ENCODE measurements at places on chromosomes 6 and 20.

- no peak for DNase-seq
These were observed 51.6 kb upstream of the GTSF1L start for GRCh38 chr20:43778375-43778774.

DNA sequence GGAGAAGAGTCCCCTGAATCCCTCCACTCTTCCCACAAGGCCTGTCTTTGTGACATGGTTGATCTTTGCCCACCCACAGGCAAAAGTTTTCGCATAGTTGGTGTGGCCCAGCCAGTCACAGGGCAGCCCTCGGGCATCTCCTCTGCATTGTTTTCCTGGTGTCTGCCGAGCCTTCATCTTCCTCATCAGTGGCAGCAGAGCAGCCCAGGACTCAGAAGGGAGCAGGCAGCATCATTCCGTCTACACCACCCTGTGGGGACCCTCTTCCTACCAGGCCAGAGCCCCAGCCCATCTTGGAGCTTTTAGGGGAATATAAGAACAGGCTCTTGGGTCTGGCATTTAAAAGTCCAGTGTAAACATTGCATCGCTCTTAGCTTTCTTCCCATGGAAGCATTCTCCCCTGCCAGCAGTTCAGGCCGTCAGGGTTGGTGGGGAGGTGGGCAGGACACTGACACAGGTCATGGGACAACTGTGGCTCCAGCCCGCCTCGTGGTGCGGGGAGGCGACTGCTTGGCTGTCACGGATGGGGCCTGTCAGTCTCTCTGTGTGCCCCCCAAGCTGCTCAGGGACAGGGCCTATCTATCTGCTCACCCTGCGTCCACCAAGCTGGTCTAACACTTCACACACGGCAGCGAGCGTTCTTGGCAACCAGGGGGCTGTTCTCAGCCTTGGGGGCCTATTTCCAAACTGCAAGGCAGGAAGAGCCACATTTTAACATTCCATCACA lies 38.3 kb downstream of the PDRG1 start:
- DNase-seq = no peak

- DNase-seq = no peak
These were observed 183.2 kb downstream of the SIM1 start for GRCh38 chr6:100281471-100281901.

GRCh38 chr6:35468980-35469750 lies 964 bp downstream of the RPL10A start:
- no peak for DNase-seq

GRCh38 chr20:50296450-50297375 lies 106.1 kb downstream of the CEBPB start:
- no peak for DNase-seq

- DNase-seq = no peak
These were observed 105.4 kb upstream of the RIN2 start for GRCh38 chr20:19652591-19653026.

DNA sequence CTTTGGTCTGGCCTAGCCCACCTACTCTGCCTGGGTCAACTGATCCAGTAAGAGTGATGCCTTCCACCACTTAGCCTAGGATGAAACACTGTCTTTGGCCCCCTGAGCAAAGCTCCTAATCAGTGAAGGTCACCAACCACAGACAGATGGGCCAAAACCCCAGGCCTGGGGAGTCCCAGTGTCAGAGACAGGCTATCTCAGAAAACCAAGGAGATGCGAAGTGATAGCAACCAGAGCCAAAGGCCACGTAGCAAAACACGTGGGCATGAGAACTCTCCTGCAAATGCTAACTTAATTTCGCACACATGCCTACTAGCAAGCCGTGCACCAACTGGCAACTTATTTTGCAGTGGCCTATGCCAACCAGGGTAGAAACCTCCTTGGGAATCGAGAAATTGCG lies 29.1 kb downstream of the AGPAT4 start:
- DNase-seq = no peak

- no peak for DNase-seq
These were observed 2.2 kb downstream of the NOL4L start for GRCh38 chr20:32582659-32583580.

- DNase-seq = no peak
These were observed 391.8 kb downstream of the ARHGAP18 start for GRCh38 chr6:129317931-129318820.

DNA sequence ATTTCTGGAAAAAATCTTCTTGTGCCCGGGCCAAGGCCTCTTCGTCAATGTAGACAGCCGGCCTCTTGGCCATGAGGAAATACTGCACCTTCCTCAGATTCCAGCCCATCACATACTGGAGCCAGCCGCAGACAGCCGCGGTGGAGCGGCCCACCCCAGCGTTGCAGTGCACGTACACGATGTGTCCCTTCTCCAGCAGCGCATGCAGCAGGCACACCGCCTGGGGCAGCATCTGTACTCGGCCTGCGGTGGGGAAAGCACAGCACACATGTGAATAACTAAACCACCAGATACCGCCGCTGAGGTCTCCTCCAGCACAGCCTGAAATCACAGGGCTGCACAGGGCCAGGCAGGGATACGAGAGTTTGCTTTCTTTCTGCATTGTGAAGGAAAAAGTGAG lies 107.9 kb downstream of the EPM2A start:
- DNase-seq = no peak

- DNase-seq = peak; percentile 45
These were observed 49.3 kb upstream of the MYL9 start for GRCh38 chr20:36491901-36492617.

DNA sequence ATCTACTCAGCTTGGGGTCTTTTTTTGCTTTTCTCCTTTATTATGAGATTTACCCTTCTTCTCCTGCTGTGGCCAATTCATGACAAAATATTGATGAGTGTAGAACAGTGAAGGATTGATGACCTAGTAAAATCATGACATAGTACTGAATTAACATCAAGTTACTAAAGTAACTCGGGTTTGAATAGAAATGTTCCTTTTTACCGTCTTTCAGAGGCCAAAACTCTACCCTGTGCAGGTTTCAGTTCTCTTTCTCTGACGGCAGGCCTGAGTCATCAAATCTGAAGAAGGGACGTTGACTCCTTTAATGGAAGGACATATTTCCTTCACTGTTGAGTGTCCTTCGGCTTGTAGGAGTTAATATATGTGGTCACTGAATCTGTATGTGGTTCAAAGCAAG lies 80.7 kb downstream of the RREB1 start:
- DNase-seq = peak; percentile 90

DNA sequence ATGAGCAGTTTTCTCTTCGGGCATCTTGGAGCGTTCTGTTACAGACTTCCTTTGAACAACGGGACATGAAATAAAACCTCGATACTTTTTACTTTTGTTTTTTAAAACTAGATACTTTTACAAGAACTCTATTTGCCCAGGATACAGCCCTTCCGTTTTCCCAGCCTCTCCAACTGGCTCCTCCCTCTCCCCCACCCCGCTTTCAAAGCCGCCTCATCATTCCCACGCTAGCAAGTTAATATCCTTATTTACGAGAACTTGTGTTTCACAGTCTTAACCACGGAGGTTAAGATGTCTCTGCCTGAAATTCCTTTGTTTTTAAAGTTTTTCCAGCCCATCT lies 241 bp upstream of the CFAP206 start:
- peak; percentile 7 for DNase-seq

- no peak for DNase-seq
These were observed 18.9 kb upstream of the ITPR3 start for GRCh38 chr6:33602180-33602579.

GRCh38 chr20:51358032-51358724 lies 184.3 kb downstream of the NFATC2 start:
- no peak for DNase-seq

- no peak for DNase-seq
These were observed 4.2 kb upstream of the VARS1 start for GRCh38 chr6:31799781-31800180.

DNA sequence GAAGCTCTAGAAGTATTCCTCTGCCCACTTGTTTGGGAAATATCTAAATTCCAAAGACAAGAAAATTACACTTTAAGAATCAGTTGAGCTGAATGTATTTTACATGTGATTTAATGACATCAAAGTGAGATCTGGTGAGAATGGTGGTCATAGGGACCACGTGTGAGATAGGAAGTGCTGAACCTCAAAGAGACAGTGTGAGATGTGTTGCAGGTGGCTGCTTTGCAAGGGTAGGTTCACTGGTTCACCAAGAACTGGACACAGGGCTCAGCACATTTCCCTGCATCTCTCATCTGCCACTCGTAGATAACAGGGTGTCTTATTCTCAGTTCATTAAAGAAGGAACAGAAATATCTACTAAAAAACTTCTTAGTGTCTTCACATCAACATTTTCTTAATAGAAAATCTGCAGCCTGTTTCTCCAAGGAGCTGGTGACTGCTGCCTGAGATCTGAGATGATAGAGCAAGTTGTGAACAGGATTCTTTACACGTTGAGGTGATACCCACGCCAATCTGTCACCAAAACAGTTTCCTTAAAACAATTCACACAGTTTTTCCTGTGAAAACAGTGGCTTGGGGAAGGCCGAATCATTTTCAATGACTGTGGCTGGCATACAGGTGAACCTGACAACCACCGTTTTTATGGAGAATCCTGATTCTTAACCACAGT lies 7.2 kb downstream of the CCR6 start:
- DNase-seq = no peak

DNA sequence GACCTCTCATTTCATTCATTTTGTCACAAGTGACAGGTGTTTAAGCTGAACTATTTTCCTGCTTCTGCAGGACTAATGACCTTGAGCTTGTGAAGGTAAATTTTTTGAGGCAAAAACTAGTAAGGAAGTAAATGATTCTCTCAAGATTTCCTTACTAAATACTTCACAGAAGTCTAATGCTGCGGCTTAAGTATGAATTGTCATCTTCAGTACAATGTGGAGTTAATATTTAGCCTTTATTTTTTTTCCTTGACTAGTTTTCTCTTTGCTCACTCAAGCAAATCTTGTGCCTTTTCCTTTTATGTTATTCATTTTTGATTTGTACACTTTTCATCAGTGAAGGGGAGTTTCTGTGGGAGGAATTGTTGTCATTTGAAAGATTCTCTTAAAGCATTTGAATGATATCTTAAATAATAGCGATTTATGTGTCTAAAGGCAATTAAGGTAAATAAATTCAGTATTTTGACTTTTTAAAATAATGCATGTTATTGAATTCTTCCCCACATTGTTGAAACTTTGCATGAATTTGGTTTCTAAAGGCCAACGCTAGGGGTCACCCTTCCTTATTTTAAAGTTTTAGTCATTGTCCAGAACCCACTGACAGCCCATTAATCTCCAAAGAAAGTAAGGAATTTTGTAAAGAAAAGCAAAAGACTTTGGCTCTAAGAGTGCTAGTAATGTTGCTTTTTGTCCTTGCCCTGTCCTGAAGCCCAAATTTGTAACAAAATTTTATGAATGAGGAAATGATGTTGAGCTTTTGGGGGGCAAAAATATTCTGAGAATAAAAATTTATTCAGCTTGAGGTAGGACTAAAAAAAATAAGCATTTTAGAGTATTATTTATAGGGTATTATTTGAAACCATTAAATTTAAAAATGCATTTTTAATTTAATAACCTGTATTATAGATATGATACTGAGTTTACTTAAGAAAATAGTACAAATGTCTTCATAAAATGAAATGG lies 157.4 kb upstream of the LAMA2 start:
- DNase-seq = no peak

GRCh38 chr6:134609716-134610261 lies 291.9 kb upstream of the SGK1 start:
- DNase-seq = no peak

GRCh38 chr20:45337367-45338120 lies 10.7 kb downstream of the SDC4 start:
- no peak for DNase-seq

GRCh38 chr6:106064756-106065155 lies 21.4 kb upstream of the PRDM1 start:
- no peak for DNase-seq

DNA sequence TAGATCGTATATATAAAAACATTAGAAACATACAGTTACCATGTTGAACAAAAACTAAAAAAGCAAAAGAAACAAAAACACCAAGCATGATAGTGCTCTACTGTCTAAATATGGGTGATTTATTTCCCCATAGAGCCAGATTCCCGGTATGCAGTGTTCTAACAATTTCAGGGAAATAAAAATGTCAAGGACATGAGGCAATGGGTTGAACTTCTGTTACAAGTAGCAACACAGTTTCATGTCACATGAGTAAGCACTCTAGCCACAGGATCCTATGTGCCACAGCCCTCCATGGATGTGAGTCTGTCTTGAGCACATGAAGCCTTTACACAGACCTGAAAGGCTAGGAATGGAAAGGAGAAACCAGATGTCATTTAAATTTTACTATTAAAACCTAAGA lies 96.0 kb downstream of the MAP3K5 start:
- no peak for DNase-seq

- no peak for DNase-seq
These were observed 13.7 kb downstream of the SPATA2 start for GRCh38 chr20:49901588-49901987.

DNA sequence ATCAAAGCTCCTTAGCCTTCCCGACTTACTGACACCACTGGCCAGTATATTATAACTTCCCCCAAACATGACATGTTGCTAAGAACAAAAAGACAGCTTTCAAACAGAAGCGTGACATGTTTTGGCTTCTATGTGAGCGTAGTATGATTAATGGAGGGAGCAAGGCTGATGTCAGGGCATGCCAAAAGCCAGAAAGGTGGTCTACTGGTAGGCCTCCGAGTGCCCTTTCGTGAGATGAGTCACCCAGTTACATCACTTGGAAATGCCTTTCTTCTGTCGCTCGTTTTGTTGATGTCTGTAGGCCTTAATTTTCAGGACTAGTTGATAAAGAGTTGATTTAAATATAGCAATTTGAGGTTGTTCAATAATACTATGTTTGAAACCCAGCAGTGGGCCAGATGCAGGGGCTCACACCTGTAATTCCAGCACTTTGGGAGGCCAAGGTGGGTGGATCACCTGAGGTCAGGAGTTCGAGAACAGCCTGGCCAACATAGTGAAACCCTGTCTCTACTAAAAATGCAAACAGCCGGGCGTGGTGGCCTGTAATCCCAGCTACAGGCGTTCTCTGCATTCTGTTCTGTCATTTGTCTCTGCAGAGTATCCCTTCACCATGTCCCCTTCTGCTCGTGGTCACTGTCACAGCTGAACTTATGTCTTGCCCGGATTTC lies 53.3 kb downstream of the CNKSR3 start:
- DNase-seq = no peak
